Fibroblast of the conjunctiva (primary cell): ENCODE measurements at places on chromosomes 11 and 22.

DNA sequence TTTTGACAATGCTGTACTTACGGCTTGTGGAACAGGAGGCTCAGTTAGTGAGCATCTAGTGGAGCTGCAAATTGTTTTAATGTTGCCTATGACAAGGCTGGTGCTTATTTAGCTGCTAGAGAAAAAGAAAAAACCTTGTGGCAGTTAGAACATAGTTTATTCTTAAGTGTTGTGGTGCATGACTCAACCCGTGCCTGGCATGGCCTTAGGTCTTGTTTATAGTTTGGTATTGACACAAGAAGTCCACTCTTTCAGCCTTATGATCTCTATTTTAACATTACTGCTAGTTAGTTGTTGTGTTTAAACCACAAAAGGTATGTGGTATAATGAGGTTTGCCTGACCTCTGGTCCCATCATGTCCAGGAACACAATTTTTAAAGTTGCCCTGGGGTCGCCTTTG lies 744.6 kb downstream of the FAM181B start:
- DNase-seq: no peak

- no peak for DNase-seq
Observed at GRCh38 chr22:50280708-50281383, 10.7 kb upstream of the MAPK11 start.

- no peak for DNase-seq
Observed at GRCh38 chr11:121889186-121889585, 226.8 kb downstream of the BLID start.

GRCh38 chr11:78878631-78879030 lies 304.0 kb upstream of the NARS2 start:
- DNase-seq: no peak

GRCh38 chr11:38448284-38448683 lies 1850.2 kb upstream of the RAG2 start:
- peak; percentile 0 for DNase-seq

DNA sequence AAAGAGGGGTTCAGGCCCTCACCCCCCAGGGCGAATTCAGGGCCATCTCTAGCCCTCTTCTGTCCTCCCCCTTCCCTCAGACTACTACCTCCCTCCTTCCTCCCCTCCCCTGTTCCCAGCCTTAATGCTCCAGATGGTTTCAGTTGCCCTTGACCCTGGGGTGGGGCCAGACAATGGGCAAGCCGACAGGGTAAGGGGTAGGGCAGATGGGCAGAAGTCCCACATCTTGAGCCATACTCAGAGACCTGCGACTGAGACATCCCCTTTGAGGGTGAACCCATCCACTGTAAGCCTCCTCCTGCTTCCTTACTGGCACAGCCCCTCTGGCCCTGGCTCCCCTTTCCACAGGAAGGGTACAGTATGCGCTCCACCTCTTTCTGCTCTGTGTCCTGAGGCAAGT lies 1.9 kb downstream of the RHBDD3 start:
- peak; percentile 73 for DNase-seq

DNA sequence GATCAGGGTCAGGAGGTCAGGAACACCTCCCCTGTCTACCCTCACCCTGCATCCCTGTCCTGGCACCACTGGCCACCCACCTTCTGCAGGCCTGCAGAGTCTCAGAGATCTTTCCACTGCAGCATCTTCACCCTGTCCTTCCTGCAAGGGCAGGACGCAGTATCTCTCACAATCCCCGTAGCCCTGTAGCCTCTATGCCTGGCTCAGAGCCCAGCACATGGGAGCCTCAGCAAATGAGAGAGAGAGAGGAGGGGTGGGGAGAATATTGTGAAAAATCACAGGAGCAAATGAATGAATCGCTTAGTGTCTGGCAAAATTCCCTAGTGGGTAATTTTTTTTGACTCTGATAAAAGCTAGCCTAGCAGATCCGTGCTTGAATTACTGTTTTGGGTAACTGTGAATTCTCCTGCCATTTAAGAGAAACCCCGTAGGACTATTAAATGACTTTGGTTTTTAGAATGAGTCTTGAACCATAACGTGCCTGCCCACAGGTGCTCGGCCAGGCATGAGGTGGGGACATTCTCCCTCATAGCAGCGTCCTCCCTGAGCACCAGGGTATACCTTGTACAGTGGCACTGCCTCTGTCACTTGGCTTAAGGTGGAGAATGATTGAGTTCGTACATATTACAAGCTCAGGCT lies 91.5 kb downstream of the MORC2 start:
- DNase-seq: peak; percentile 13

GRCh38 chr11:27910186-27910931 lies 197.6 kb downstream of the KIF18A start:
- DNase-seq: no peak

- no peak for DNase-seq
Observed at GRCh38 chr22:29517215-29517908, 36.2 kb downstream of the THOC5 start.

GRCh38 chr22:21591695-21592094 lies 24.2 kb downstream of the UBE2L3 start:
- no peak for DNase-seq

DNA sequence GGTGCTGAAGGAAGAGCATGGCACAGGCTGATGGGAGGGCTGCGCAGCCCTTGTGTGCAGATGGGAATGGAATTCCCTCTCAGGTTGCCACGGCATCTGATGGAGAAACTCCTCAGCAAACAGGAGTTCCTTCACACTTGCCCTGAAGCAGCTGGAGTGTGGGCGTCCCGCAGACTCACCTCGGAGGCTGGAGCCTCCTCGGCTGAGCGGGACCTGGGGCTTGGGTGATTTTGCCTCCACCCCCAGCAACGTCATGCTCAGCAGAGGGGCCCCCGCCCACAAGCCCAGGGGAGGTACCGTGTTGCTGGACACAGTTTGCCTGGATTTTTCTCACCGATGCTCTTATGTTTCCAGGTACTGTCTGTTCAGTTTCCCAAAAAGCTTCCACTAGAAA lies 63.4 kb downstream of the MYO7A start:
- DNase-seq: no peak

GRCh38 chr22:21028277-21029251 lies 3.8 kb downstream of the SLC7A4 start:
- no peak for DNase-seq

GRCh38 chr11:44637487-44637886 lies 72.0 kb downstream of the CD82 start:
- no peak for DNase-seq

DNA sequence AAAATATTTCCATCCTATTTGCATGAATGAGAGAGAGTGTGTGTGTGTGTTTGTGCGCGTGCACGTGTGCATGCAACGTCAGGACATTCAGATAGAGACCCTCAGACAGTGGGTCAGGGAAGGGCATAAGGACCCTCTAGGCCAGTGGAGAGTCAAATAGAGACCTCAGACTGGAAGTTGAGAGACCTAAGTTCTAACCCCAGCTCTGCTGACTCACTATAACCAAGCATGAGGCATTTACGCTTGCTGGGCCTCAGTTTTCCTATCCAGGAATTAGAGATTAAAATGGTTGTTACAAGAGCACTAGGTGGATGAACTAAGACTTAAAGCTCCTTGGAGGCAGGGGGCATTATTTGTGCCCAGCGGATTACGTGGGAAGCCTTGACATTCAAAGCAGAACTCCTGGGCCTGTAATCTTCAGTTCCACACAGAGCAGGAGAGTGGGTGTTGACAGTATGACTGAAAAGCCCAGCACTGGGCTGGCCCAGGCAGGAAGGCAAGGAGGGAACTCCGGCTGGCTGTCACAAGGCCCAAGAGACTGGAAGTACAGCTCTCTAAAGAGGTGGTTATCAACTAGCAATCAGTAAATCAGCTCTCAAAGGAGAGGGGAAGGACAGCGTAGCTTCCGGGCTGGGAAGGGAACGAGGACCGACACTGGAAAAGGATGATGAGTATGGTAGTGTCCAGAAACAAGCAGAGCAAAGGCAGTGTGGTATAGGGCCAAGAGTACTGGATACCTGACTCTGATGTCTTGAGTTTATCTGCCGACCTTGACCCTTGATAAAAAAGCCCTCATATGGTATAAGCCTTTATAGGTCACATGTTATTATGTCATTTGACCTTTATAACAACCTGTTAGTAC lies 9.2 kb downstream of the RHOG start:
- DNase-seq: no peak

DNA sequence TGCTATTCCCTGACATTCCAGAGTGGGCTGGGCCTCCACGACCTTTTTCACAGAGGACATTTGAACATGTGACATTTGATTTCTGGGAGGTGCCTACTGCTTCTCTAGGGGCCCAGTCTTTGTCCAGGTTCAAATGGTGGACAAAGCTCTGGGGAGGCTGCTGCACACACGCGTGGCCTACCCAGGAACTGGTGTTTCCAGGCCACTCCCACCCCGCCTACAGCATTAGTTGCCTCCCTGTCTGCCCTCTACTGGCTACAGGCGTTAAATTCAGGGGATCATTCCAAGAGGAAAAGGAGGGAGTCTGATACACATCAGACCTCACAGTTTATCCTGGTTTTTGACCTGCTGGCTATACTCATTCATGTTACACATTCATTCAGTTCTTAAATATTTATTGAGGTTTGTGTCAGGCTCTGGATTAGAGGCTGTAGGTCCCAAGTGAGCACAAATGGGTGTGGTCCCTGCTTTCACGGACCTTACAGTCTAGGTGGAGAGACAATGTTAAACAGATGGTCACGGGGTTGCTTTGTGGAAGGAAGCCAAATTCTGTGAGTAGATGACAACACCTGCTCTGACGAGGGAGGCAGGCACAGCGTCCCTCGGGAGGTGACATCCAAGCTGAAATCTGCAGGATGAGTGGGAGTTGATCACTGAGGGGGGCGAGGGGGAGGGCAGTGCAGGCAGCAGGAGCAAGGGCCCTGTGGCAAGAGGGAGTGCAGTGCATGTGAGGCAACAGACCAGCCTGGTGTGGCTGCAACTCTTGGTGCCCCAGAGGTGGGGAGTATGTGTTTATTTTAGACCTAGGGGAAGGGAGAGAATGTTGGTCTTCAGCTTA lies 11.8 kb downstream of the TUB start:
- DNase-seq: peak; percentile 48

- no peak for DNase-seq
Observed at GRCh38 chr11:118882491-118882890, 1.2 kb upstream of the CXCR5 start.

GRCh38 chr11:43920598-43921419 lies 21.6 kb upstream of the C11orf96 start:
- DNase-seq: peak; percentile 99

DNA sequence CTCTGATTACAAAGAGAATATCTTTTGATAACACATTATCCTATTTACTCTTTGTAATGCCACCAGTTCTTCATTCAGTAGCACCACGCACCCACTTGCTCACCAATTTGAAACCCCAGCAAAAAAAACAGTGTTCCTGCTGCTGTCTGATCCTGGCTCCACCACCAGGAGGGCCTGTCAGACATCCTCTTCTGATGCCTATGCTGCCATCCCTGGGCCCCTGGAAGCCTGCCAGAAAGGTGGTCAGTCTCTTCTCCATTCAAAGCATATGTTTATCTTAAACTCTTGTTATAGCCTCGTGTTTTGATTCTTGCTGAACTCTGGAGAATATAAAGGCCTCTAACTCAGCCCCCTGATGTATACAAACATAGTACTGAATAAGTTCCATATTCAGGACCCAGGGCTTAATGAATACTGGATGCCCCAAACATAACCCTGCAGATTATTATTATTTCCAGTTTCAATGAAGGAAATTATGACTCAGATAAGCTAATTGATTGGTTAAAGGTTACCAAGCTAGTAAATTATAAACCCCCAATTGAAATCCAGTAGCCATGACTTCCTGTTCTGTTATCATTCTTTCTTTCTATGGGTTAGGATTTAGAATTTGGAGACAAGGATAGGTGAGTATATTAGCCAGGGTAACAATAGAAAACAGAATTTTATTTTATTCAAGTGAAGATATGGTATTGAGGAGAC lies 116.7 kb downstream of the NTM start:
- no peak for DNase-seq

DNA sequence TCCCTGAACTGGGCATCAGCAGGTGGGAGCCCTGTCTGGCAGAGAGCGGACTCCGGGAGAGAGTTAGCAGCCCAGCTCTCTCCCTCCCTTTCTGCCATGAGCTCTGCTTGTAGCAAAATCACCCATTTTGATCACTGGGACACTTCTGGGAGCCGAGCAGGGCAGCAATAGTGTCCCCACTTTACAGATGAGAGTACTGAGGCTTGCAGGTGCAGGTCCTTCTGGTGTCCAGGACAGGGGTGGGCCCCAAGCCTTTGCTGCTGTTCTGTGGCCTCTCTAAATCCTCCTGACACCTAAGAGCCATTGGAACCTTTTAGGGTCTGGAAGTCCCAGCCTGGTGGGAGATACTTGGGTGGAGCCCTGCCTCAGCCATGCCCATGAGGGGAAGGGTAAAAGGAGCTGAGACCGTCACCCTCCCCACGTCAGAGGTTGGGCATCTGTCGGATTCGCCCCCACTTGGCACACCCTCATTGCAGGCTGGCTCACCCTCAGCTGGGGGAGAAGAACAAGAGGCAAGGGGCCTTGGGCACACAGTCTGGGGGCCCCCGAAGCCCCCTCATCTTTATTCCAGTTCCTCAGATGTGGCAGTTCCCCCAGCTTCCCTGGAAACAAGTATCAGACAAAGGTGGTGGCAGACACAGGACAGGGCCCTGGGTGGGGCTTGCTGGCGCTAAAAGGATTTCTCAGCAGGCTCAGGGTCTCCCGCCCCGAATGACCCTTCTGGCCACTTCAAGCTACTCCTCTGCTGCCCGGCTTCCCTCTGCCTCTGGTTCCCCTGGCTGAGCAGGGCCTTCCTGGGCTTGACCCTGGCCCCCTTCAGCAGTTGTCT lies 4.5 kb downstream of the RIN1 start:
- DNase-seq: no peak

- no peak for DNase-seq
Observed at GRCh38 chr11:118312328-118312727, 7.8 kb downstream of the CD3E start.

DNA sequence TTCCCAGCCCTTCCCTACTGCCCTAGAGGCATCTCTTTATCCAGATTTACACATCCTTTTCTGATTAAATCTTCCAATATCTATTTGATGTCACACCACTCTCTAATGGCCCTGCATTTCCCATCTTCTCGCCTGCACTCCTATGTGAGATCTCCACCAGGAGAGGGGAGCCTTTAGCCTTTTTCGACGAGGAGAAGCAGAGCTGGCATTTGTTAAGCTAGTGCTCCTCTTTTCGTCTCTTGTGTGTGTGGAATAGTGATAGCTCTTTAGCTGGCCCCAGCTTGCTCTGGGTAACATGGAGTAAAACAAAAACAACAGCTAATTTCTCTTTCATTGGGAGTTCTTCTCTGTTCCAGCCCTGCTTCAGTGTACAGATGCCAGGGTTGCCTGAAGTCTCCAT lies 536.5 kb downstream of the NTM start:
- no peak for DNase-seq

- no peak for DNase-seq
Observed at GRCh38 chr22:26185190-26185589, 15.9 kb downstream of the SEZ6L start.

- no peak for DNase-seq
Observed at GRCh38 chr11:108629274-108629673, 35.6 kb upstream of the DDX10 start.

DNA sequence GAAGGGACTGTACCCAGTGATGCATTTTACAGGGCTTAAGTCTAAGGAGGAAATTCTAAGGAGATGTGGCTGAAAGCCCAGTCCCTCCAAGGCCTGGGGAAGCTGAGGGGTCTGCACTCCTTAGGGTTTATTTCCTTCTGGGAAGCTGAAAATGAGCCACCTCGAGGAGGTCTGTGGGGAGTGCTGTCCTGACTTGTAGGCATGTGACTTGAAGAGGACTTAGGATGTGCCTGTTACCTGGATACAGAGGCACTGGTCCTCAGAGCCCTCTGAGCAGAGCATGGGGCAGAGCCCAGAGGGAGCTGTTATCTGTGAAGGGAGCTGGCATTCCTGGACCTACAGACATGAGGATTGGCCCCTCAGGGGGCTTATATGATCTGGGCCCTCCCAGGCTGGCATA lies 77.1 kb downstream of the TP53I11 start:
- no peak for DNase-seq

- DNase-seq: no peak
Observed at GRCh38 chr22:35409783-35410662, 10.1 kb downstream of the MCM5 start.
